Fibroblast of skin of scalp (primary cell): ENCODE measurements at places on chromosomes 13 and 19.
A peak's percentile ranks its signal among the peaks of the same experiment; 100 is the strongest.

DNA sequence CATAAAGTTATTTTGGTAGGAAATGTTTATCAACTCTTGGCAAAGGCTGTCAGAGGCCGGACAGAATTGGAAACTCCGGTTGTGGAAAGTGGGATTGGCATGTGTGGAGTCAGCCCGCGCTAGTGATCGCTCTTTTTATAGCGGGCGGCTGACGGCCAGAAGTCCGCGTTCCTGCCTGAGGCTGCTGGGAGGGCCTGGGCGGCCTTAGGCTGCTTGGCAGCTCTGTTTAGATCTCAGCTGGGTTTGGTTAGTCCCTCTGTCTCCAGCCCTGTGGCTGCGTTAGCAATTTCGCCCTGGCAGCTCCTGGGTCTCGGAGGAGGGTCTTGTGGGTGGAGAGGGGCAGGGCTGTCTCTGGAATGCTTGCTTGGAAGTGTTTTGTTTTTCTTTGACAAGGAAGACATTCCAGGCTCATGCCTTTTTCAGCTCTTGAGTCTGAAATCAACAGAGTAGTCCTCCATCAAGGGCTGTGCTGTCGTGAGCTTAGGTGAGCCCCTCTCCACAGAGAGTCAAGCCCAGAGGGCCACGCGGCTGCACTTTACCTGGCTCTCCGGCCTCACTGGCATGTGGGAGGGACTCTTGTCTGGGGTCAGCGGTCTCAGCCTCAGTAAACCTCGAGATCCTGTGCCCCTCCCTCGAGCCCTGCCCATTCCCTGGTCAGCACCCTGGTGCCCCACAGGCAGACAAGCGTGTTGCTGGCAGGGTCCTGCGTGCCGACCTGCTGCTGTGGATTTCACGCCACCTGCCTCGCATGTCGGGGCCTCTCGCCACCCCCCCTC is 22.5 kb downstream of the DOT1L start:
- peak; percentile 99 for DNase-seq

DNA sequence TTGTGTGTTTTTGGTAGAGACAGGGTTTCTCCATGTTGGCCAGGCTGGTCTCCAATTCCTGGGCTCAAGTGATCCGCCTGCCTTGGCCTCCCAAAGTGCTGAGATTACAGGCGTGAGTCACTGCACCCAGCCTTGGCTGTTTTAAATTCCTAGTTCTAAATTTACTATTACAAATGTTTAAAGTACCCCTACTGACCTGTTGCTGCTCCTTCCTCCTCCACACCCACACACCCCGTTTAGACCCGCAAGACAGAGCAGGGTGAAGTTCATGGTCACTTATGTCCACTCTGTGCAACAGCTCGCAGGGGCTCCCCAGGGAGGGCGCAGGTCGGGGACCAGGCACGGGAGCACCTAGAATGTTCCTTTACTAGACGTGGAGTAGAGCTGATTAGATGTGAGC is 28.7 kb downstream of the TMEM161A start:
- no peak for DNase-seq

- DNase-seq, result no peak
Measured at GRCh38 chr13:30169442-30169841, 137.9 kb downstream of the KATNAL1 start.

DNA sequence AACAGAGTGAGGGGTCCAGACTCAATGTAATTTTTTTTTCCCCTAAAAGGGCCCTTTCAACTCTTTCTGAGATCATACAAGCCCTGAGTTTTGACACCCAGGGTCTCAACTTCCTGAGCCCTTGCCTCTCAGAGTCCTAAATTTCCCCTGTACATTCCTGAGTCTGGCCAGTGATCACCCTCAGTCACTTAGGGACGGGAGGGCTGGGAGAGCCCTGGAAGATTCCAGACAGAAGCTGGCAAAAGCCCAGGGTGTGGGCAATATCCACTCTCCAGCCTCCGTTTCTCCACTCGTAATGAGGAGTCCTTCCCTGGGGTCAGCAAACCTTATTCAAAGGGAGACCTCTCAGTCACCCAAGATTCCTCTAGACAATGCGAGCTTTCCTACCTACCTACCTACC is 1.6 kb downstream of the PPP1R13L start:
- no peak for DNase-seq

DNA sequence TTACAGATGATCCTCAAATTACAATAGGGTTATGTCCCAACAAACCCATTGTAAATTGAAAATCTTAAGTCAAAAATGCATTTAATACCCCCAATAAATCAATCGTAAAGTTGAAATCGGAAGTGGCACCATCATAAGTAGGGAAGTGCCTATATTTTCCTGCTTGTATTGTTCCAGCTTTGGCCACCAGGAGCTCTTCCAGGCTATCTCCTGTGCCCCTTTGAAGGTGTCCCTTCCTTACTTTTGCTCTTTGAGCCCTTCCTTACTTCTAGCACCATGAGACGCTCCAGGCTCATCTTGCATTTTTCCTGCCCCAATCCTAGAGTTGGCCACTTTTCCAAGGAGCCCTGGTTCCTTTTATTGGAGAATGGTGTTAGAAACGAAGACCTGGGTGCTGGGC is 163.0 kb upstream of the TSC22D1 start:
- no peak for DNase-seq

- no peak for DNase-seq
Measured at GRCh38 chr19:55013596-55013995, 24.5 kb downstream of the GP6 start.

DNA sequence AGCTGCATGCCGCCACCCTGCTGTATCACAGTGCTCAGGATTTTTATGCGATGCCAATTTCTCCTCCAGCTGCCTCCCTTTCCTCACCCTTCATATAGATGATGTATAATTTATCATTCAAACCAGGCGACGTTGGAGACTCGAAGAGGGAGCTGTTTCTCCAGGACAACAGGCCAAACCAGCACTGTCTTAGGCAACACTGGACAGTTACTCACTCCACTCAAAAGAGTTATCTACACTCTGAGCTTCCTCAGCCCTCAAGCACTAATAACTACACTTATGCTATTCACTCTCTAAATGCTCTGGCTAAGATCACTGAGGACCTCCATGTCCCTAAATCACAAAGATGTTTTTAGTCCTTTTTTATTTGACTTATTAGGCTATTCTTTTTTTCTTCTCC is 87.3 kb upstream of the RFC3 start:
- DNase-seq, result no peak

DNA sequence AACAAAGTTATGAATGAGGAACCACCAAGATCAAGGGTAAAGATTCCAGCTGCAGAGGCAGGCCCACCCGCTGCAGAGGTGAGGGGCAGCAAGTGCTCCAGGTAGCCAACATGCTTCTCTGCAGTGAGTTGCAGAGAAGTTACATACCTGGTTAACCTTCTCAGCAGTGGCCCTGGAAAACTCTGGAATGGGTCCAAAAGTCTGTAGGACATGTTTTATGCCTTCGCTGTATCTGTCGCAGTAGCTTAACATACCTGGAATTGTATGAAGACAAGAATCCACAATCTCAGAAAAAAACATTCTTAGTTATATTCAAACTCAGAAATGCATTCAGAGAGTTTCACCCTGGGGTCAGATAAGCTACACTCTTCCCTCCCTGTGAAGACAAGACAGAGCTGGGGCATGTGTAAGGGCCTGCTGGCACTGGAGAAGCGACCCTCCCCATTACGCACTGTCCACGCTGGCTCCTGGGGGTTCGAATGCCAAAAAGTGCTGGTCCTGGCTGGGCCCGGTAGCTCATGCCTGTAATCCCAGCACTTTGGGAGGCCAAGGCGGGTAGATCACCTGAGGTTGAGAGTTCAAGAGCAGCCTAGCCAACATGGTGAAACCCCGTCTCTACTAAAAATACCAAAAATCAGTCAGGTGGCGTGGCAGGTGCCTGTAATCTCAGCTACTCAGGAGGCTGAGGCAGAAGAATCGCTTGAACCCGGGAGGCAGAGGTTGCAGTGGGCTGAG is 121.0 kb downstream of the CRYL1 start:
- DNase-seq, result no peak

- DNase-seq, result no peak
Measured at GRCh38 chr19:7346488-7346971, 2.2 kb upstream of the ARHGEF18 start.

GRCh38 chr13:114143806-114144605 is 11.6 kb upstream of the RASA3 start:
- no peak for DNase-seq

- DNase-seq, result no peak
Measured at GRCh38 chr13:104987621-104988020, 1547.8 kb downstream of the EFNB2 start.

- peak; percentile 81 for DNase-seq
Measured at GRCh38 chr19:56120371-56121179, 520 bp downstream of the ZNF787 start.

GRCh38 chr13:39935155-39935554 is 279.7 kb downstream of the COG6 start:
- DNase-seq, result no peak

GRCh38 chr13:36345438-36346221 is 564 bp downstream of the SPART start:
- peak; percentile 86 for DNase-seq

DNA sequence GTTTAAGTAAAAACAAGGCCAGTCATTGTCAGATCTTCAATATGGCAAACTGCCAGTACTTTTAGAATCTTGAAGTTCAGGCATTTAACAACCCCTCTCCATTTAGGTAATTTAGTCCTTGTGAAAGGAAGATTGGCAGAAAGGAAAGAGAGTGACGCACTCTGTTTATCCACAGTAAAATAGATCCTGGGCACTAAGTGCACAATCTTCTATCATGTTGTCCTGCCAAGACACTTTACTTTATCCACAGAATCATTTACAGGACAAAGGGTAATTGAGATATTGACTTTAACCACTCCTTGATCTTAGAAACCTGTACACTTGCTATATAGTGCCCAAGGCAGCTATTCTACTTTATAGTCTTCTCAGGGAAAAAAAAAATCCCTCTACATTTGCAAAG is 786.4 kb upstream of the SLITRK1 start:
- DNase-seq, result no peak

- DNase-seq, result no peak
Measured at GRCh38 chr19:52070496-52070895, 21.9 kb upstream of the ZNF432 start.

DNA sequence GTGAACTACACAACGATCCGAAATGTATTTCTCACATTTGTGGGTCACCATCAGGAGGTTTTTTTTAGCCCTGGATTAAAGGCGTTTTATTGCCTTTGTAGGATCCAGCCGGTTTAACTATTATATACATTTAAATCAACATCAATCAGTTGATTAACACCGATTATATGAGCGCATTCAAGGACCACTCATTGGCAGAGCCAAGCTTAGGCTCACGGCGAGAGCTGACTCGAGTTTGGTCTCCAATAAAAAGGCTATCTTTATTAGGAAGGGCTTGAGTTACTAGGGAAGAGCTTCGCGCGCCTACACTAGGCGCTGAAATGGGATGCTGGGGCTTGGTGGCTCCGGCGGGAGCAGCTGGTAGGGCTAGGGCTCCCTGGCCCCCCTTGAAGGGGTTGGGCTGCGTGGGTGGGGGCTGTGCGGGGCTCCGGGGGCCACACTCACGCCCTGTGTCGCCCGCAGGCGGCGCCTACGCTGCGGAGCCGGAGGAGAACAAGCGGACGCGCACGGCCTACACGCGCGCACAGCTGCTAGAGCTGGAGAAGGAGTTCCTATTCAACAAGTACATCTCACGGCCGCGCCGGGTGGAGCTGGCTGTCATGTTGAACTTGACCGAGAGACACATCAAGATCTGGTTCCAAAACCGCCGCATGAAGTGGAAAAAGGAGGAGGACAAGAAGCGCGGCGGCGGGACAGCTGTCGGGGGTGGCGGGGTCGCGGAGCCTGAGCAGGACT is 4.2 kb downstream of the PDX1 start:
- DNase-seq, result no peak

DNA sequence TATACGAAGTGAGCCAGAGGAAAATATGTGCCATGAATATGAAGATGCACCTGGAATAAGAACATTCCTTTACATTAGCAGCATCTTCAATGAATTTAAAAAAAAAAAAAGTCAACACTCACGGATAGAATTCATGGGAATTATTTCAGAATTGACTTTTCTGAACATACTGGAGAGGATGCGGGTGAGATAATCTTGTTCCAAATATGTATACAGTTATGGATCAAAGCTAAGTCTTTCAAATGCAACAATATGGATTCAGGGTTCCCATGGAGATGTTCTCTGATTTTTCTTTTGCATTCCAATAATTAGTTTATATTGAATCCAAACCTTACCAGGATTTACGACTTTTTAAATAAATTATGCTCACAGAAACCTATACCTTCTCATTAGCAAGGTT is 1660.7 kb downstream of the SLITRK1 start:
- no peak for DNase-seq

DNA sequence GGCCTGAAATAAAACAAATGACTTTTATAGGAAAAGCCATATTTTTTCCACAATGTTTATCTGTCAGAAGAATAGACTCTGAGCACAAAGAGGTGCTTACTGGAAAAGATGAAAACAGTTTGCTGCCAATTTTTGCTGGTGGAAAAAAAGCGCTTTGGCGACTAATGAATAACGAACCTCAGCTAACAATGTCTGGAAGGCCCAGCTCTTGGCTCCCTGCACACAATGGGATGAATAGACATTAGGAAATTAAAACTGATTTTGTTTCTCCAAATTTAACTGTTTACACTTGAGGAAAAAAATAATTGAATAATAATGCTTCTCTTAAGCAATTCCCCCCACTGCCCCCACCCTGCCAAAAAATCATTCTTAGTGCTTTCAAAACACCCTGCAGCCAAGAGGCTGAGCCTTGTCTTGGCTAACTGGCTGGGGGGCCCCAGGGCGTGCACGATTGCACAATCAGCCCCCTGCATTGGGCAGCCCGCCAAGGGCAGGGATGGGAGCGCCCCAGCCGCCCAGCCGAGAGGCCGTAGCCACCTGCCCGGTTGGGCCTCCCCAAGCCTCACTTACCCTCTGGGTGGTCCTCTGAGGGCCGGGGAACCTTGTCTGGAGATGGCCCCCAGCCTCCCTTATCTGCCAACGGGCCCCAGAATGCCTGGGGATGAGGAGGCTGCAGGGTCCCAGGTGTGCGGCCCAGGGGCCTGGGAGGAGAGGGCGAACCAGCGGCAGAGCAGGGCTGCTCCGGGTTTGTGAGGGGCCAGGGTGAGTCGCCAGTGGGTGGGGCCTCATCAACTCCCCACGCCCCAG is 16.8 kb downstream of the CEBPG start:
- DNase-seq, result no peak

DNA sequence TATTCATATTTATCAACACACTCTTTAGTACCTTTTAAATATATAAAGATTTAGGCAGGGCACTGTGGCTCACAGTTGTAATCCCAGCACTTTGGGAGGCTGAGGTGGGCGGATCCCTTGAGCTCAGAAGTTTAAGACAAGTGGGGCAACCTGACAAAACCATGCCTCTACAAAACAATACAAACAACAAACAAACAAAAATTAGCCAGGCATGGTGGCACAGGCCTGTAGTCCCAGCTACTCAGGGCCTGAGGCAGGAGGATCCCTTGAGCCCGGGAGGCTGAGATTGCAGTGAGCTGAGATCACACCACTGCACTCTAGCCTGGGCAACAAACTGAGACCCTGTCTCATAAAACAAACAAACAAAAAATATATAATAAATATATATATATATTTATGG is 1748.3 kb upstream of the PCDH20 start:
- no peak for DNase-seq

DNA sequence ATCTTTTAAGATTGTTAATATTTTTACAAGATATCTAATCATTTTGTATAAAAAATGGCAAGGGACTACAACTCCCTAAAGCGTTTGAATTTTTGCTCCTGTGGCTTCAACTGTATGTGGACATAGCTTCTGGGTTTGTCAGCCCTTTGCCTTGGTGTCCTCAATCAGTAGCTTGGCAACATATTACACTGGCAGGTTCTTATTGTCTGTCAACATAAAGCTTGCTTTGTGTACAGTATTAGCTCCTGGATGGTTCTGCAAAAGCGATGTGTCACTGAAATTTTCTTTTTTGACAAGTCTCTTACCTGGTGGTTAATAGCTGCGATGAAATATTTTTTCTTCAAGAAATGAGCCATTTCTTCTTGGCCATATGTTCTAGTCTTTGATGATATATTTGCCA is 190.0 kb downstream of the HS6ST3 start:
- DNase-seq, result no peak
